ENCODE measurements at places on chromosomes 2 and 18. TPM values are rescaled to one million over a fixed set of nuclear protein-coding genes. Genes with fewer than 3 reads are reported as not detected.

Gene DPYSL5
- not detected for total RNA-seq

Gene ZCCHC2
- total RNA-seq = 34.7 TPM

Gene RTP5
- 0.33 TPM for total RNA-seq

Gene CAVIN2
- 120 TPM for total RNA-seq

Gene MYO5B
- 2.2 TPM for total RNA-seq

Gene CROCC2
- not detected for total RNA-seq

Gene ITGB6
- total RNA-seq = not detected

Gene DOK6
- 0.38 TPM for total RNA-seq

Gene SLC4A3
- total RNA-seq = 1.3 TPM

Gene CRACDL
- total RNA-seq = 4.7 TPM

Gene UPP2
- not detected for total RNA-seq

Gene ELAC1
- total RNA-seq = 4.5 TPM

Gene TLX2
- not detected for total RNA-seq

Gene RAB17
- not detected for total RNA-seq

Gene ABCB11
- total RNA-seq = 14.1 TPM

Gene IL36RN
- not detected for total RNA-seq

Gene ZRANB3
- total RNA-seq = 2.8 TPM

Gene SLC16A14
- 2.2 TPM for total RNA-seq

Gene CFAP53
- total RNA-seq = 0.75 TPM

Gene REEP1
- total RNA-seq = 0.17 TPM

Gene TTN
- 36.3 TPM for total RNA-seq

Gene ITPRIPL1
- 4.3 TPM for total RNA-seq

Gene CYTIP
- total RNA-seq = 17.8 TPM

Gene B3GNT7
- 3.4 TPM for total RNA-seq

Gene POTEI
- not detected for total RNA-seq

Gene SLC35F6
- total RNA-seq = 50.1 TPM

Gene REG3A
- not detected for total RNA-seq

Gene FN1
- 1,315 TPM for total RNA-seq

All from subcutaneous adipose tissue (tissue), 4 donors.